Upper lobe of right lung (tissue), 1 donor: ENCODE measurements at places on chromosomes 6 and 20. TPM values are rescaled to one million over a fixed set of nuclear protein-coding genes. Genes with fewer than 3 reads are reported as not detected.
A peak's percentile ranks its signal among the peaks of the same experiment; 100 is the strongest.

Gene STMND1
- not detected for total RNA-seq

- peak; percentile 55 for DNase-seq
These were observed 55.6 kb downstream of the RRBP1 start for GRCh38 chr20:17626217-17627007.

GRCh38 chr6:164870164-164870563 lies 439.2 kb downstream of the C6orf118 start:
- no peak for DNase-seq

- DNase-seq = no peak
These were observed 571.5 kb downstream of the HDGFL1 start for GRCh38 chr6:23140871-23141270.

DNA sequence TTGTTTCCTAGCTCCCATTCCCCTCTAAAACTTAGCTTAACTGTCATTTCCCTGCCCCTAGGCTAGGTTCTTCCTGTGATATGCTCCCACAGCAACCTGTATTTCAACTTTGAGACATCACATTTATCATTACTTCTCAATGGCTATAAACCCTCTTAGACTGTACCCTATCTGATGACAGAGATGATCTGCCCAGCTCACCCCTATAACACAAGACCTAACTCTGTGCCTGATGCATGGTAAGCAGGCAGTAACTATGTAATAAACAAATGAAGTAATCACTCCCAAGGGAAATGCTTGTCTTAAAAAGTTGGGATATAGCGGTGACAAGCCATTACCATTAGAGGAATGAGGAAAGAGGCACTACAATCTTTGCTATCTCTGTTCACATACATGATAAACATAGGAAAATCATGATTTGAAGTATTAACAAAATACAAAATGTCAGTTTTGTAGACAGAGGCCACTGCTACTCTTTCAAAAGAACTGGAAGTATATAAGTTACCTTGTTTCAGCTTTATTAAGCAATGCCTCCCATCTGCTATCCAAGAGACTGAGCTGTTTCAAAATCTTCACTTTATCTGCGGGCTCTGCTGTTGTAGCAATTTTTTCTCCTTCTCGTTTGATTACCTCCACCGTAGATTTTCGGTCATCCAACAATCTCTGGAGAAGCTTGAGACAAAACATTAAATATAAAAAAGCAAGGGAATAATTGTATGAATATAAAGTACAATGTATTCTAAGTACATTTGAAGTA lies 110.7 kb downstream of the DST start:
- no peak for DNase-seq

GRCh38 chr6:108170332-108171290 lies 4.8 kb downstream of the NR2E1 start:
- no peak for DNase-seq

DNA sequence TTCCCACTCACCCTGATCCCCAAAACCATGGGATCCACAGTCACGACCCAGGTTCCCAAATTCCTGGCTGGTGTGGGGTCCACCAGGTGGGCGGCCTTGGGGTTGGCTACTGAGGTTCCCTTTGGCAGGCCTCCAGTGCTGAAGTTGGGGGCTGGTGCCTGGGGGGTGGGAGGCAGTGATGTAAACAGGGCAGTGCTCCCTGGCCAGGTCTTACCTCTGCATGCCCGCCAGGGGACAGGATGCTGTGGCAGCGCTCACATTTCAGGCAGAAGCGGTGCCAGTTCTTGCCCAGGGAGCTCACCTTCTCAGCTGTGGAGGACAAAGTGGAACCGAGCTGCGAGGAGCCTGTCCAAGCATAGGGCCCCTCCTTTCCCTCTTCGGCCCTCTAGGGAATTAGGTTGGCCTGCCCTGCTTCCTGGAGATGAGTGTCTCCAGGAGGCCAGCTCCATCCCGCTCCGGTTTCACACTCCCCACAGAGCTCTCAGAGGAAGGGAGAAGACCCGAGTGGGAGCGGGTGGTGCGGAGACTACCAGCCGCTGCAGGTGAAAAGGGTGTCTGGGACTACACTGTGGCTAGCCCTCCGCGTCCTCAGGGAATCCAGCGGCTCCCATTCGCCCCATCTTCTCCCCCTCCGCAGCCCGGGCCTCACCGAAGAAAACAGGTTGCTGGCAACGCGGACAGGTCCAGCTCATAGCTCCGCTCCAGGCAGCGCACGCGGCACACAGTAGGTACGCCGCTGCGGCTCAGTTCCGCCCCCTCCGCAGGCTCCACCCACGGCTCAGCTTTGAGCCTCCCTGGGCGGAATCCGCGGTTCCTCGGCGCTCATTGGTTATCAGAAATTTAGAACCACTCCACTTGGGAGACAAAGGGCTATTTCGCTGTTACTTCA lies at the start of gene CRIP3:
Gene CRIP3 (minus strand): TSS at position 726 of the 889 bp plus-strand sequence. CDS start 34 bp downstream, at position 692.
- DNase-seq = no peak
